ENCODE measurements at places on chromosomes 4 and X. TPM values are rescaled to one million over a fixed set of nuclear protein-coding genes. Genes with fewer than 3 reads are reported as not detected.

- H3K4me3 ChIP-seq = no peak overlapping the region
- peaks cover 25% of the 10 kb centered on the region for H3K4me1 ChIP-seq
- no peaks in the 10 kb centered on the region for H3K36me3 ChIP-seq
- DNase-seq = no peak
Measured at GRCh38 chrX:153901753-153902140, 2.7 kb upstream of the AVPR2 start.

DNA sequence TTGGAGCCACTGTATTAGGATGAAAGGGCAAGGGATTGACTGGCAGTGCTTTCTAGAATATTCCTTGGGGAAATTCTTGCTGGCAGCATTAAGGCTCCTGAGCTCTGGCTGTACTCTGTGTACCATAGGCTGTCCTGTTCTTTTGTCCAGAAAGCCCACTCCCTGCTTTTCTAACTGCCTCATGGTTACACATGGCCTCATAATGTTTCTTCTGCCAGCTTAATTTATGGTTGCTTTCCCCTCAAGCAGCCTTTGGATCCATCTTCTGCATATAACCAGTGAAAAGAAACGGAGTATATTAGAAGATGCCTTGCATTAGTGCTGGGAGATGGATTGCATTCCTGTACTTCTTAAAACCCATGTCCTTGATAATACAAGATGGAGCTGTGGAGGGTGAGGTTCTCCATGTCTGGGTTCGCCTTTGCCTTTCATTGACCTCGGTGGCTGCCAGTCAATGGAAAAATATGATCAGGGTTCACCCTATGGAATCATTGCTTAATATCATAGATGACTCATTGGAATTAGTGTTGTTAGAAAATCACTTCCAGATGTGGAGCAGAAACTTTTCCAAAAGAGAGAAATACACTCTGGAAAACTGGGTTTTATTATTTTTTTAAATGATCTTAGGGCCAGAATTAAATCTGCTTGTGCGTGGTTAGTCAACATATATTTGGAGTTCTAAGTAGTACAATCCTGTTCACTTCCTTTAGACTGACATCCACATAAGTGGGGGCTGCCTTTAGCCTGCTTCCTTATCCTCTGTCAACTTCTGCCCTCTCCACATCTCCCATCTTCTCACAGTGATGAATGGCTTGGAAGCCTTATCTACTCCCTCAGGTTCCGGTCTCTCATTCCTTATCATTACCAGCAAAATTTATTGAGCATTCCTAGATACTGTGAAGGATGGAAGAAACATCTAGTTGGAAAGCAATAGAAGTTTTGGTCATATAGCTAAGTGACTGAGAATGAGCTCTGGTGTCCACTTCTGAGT lies 24.9 kb downstream of the DOCK11 start:
- no peaks in the 10 kb centered on the region for H3K27me3 ChIP-seq
- DNase-seq = no peak
- no peak overlapping the region for H3K4me3 ChIP-seq
- peaks cover 15% of the 10 kb centered on the region for H3K4me1 ChIP-seq
- H3K27ac ChIP-seq = no peak overlapping the region

- H3K36me3 ChIP-seq = no peaks in the 10 kb centered on the region
- no peak overlapping the region for H3K4me3 ChIP-seq
- no peaks in the 10 kb centered on the region for H3K27me3 ChIP-seq
- no peaks in the 10 kb centered on the region for H3K4me1 ChIP-seq
- no peak for DNase-seq
- no peak overlapping the region for H3K27ac ChIP-seq
Measured at GRCh38 chr4:27635936-27636913, 775.6 kb downstream of the STIM2 start.

DNA sequence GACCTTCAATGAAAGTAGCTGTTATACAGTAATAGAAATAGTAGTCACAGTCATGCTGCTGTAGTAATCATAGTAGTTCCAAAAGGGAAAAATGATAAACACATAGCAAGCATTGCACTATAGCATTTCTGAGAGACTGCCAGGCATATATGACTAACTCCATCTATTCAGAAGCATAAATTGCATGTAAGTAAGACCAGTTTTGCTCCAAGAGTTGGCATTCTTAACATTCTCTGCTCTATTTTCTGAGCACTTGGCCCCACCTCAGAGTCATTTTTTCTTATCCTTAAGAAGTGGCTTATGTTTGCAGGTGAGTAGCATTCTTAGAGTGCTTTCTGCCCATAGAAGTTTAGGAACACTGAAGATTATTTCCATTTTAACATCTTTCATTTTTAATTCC lies 490.3 kb upstream of the TECRL start:
- H3K27me3 ChIP-seq = no peaks in the 10 kb centered on the region
- no peak overlapping the region for H3K4me3 ChIP-seq
- no peaks in the 10 kb centered on the region for H3K4me1 ChIP-seq
- H3K27ac ChIP-seq = no peak overlapping the region
- no peak for DNase-seq

Gene SPATA4
- 1.1 TPM for total RNA-seq

Gene MOB1B
- total RNA-seq = 14.6 TPM

DNA sequence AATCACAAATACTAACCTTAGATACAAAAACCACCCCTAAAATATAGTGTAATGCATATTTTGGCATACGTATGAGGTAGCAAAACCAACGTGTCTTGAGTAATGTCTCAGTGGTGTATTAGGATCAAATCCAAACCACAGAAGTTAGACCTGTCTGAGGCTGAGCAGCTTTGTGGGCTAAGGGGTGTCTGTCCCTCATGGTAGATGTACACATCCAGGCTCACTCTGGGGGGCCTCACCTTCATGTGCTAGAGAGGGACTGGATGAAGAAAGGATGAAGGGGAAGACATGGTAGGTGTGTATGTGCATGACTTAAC lies 188.0 kb upstream of the TBC1D9 start:
- H3K36me3 ChIP-seq = no peaks in the 10 kb centered on the region
- no peak for DNase-seq
- H3K27me3 ChIP-seq = no peaks in the 10 kb centered on the region
- H3K4me3 ChIP-seq = no peak overlapping the region
- H3K27ac ChIP-seq = no peak overlapping the region

Gene PRR32
- not detected for total RNA-seq

GRCh38 chr4:15353207-15353606 lies 74.6 kb upstream of the C1QTNF7 start:
- no peaks in the 10 kb centered on the region for H3K36me3 ChIP-seq
- no peak for DNase-seq
- H3K27ac ChIP-seq = no peak overlapping the region
- H3K4me1 ChIP-seq = no peaks in the 10 kb centered on the region

DNA sequence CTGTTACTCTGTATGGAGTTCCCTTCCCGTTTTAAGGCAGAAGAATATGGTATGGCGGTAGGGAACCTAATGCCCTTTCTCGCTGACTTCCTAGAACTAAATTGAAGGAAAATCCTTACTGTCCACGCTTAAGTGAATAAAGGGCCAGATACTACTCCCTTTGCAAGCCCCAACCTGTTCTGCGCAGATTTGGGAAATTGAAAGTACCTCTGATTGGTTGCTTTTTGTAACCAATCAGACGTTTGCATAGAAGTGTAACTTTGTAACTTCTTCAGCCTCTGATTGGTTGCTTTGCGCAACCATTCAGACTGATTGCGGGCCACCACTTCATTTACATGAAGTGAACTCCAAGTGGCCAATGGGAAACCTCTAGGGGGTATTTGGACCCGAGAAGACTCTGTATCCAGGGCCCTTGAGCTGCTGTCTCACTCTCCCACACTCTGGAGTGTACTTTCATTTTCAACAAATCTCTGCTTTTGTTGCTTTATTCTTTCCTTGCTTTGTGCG lies 1.2 kb upstream of the TMEM33 start:
- H3K36me3 ChIP-seq = peaks cover 9% of the 10 kb centered on the region
- peak overlapping the region; percentile 59 for H3K27ac ChIP-seq
- peak overlapping the region; percentile 98 for H3K4me3 ChIP-seq
- H3K27me3 ChIP-seq = no peaks in the 10 kb centered on the region

DNA sequence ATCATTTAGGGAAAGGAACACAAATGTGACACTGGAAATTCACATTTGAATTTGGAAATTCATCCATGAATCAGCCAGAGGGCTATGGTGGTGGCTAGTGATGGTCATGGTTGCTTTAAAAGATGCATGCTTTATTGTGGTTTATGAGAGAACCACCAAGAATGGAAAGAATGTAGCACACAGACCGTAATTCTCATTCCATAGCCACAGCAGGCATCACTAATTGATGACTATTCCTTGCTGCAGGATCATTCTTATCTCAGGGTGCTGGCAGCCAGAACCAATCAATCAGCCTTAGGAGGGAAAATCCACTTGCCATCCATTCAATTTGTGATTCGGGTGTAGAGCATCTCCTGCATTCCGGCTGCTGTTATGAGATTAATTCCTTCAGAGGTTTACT lies 115.6 kb downstream of the DHRSX start:
- peak; percentile 61 for DNase-seq
- no peak overlapping the region for H3K27ac ChIP-seq
- no peaks in the 10 kb centered on the region for H3K36me3 ChIP-seq
- H3K27me3 ChIP-seq = no peaks in the 10 kb centered on the region
- H3K4me1 ChIP-seq = peaks cover 16% of the 10 kb centered on the region
